Stimulated activated CD8-positive, alpha-beta memory T cell treated with anti-CD3 and anti-CD28 coated beads, Interleukin-4, amount 100 ng/mL, for 1 hour (primary cell): ENCODE measurements at places on chromosomes 7 and 10.

GRCh38 chr10:6050801-6051445 is 11.2 kb downstream of the IL2RA start:
- DNase-seq: peak; percentile 70

- no peak for DNase-seq
These were observed 52.5 kb downstream of the PROSER2 start for GRCh38 chr10:11875494-11876281.

DNA sequence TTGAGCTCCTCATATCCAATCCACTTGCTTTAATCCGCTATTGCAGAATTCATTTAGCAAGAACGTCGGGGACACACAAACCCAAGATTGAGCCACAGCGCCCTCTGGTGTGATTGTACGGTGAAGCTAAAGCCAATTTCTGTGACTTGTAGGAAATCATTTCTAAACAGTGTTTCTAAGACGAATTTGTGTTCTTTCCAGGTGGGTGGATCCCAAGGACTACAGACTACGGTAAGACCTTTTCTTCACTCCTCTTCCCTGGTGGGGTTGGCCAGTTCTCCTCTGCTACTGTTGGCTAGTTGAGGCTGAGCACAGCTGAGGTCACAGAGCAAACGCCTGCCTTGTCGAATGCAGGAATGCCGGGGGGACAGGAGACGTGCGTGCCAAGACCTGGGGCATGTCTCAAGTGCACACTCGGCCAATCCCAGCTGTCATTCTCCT is 5.2 kb downstream of the DMBT1 start:
- peak; percentile 44 for DNase-seq

DNA sequence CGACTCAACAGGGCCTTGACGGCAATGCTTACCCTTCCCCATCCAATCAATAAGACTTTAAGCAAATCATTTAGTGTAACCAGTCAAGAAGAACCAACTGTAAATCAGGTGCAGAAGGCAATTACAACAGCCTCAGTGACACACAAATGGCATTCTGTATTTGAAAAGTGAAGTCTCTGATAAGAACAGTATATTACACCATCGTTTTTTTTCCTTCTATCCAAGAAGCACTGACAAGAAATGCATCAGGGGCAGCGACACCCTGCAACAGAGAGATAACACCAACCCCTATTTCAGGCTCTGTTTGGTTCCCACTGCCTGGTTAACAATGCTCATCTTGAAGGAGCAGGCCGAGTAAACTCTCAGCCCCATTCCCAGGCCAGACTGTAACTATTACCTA is 204.0 kb upstream of the AOAH start:
- no peak for DNase-seq

DNA sequence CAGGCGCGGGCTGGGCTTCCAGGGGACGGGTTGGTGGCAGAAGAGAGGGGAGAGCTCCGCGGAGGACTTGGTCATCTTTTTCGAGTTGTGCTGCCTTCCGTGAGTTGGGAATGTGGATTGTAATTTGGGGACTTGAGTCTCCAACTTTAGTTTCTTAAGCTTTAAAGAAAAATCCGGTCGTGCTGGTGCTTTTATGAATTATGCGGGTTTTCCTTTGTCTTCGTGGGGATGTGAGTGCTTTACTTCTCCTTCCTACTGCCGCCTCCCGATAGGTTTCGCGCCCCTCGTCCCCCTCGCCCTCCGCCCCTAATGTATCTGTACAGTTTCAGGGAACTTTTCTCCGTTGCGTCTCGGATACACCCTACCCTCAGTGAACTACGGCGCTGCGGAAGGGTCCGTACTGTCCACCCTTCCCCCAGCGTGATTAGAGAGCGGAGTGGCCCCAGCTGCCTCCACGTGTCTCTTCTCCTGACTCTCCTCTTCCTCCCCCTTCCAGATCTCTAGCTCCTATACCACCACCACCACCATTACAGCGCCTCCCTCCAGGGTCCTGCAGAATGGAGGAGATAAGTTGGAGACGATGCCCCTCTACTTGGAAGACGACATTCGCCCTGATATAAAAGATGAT is 649 bp downstream of the SCD start:
- DNase-seq: no peak

DNA sequence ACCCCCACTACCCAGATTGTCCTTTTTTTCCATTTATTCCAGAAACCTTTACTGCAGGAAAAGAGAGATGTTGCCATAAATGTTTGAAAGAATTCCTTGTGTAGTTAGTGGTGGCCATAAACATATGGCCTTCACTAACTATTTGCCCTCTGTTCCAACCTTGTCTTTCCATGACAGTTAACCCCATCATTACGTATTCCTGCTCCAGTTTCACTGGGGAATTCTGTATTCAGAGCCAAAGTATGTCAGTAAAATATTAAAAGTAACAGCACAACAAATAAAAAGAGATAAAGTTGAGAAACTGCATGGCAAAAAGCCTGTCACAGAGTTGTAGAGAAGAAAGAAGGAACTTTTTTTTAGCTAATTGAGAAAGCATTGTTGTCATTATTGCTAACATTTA is 261.3 kb downstream of the BICC1 start:
- DNase-seq: no peak

GRCh38 chr7:38630720-38631673 is at the start of gene AMPH:
Gene AMPH, minus strand, starts transcription at chr7:38631373. Its CDS starts 22 bp downstream, at chr7:38631351.
- DNase-seq: no peak

GRCh38 chr10:7507887-7508726 is 97.3 kb upstream of the SFMBT2 start:
- DNase-seq: no peak

- no peak for DNase-seq
These were observed 251.0 kb downstream of the AUTS2 start for GRCh38 chr7:69849268-69849667.

- DNase-seq: no peak
These were observed 42.2 kb upstream of the OTUD1 start for GRCh38 chr10:23396695-23397094.

- DNase-seq: no peak
These were observed 253.2 kb upstream of the SMIM30 start for GRCh38 chr7:113371416-113372043.

DNA sequence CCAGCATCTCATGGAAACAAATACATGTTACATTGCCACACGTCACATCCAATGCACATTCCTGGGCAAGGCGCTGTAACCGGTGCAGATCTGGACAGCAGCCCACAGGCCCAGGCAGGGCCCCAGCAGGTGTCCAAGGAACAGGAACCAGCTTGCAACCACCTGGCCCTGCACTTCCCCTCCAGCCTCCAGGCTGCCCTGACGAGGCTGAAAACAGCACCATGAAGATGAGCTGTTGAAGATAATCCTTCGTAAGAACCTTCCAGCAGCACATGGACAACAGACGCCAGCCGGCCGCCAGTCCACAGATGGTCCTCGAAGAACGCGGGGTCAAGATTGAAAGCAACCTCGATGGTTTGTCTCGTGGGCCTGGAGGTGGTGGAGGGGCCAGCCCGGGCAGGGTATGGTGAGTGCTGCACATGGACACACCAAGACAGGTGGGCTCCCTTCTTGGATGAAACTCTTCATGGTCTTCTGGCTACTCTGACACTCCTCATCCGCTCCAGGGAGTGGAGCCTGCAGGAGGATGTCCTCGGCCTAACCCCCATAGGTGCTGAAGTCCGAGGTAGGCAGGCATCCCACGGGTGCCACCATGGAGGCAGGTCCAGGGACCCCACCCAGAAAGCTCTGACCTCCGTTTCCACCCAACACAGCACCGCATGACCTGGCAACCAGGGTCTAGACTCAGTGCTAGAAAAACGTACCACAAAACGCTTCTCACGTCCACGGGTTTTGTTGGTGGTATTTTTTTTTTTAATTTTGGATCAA is 22.9 kb downstream of the PDGFA start:
- DNase-seq: no peak

GRCh38 chr7:54992871-54993475 is 25.8 kb upstream of the EGFR start:
- DNase-seq: no peak

GRCh38 chr7:143216686-143217085 is 5.2 kb upstream of the TAS2R40 start:
- no peak for DNase-seq

DNA sequence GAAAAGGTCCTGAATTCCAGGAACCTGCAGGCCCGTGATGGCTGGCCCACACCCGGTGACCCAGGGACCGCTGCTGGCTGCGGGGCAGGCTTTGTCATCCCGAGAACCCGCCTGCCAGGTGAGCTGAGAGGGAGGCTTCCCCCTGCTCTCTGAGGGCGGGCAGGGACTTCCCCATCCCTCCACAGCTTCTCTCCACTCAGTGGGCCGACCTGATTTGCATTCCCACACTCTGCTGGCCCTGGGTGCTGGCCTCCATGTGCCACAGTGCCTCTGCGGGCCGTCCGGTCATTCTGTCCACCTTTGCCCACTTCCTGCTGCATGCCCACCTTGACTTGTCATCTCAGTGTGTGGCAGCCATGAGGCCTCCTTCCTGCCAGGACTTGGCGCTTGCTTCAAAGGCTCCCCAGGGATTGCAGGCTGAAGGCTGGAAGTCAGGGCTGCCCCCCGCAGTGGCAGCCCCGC is 35.3 kb downstream of the PALD1 start:
- no peak for DNase-seq

GRCh38 chr10:24690961-24691512 is 32.6 kb downstream of the ARHGAP21 start:
- no peak for DNase-seq

DNA sequence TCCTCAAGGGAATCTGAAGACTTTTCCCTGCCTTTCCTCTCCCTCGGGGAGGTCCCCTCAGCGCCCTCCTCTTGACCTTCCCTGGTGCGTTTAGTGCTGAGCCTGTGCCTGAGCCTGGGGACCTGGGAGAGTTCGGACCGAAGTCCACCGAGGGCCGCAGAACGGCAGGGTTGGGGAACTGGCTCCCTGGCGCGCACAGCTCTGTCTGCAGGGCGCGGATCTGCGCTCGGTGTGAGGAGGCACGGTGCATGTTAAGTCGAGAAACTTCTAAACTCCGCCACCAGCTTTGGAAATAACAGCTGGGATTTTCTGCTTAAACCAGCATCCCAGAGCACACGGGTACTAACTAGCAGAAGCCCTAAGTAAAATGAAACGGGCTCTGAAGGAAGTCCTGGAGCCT is 44.2 kb upstream of the SLC29A4 start:
- DNase-seq: no peak

DNA sequence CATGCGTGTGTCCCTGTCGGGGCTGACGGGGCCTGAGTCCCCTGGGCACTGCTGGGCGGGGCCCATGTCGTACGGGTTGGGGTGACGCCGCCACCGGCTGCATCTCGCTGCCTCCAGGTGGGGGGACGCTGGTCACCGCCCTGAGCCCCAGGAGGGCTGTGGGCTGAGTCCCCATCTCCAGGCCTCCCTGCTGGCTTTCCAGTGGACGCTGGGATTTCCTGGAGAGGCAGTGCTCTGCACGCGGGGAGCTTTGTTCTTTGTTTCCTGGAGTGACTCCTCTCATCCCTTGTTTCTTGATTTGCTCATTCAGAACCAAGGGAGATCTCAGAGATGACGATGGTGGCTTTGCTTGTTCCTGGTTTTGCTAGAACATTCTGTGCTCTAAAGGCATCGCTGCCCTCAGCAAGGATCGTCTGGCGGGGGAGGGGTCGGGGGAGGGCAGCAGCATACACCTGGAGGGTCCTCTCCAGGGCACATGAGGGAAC is 21.0 kb downstream of the PWWP2B start:
- DNase-seq: no peak

DNA sequence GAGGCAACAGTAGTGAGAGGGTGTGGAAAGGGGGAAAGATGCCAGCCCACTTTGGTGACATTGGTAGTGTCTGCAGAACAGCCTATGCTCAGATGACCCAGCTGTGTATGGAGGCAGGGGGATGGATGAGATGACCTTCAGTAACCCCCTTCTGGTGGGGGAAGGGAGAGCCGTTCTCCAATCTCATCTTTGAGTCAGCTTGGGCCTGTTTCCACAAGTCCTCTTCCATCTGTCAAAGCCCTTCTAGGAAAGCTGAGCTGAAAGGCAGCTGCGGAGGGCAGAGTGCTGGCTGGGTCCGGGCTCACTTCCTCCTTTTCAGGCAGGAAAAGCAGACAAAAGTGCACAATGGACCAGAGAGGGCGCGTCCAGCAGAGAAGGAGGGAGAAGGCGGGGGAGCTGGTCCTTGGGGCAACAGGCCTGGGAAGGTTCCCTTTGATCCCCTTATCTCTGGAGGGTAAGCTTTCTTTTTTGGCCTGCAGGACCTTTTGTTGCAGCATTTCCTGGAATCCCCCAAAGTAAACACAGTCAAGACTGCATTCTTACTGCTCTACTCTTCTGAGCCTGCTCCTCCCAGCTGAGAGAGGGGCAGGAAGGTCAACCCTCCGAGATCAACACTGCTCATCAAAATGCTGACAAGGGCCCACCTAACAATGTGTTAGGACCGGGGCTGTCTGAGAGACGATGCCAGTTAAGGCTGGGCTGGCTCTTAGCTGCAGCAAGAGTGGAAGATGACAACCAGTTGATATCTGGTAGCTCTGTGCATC is 1.2 kb upstream of the LRMDA start:
- DNase-seq: no peak

DNA sequence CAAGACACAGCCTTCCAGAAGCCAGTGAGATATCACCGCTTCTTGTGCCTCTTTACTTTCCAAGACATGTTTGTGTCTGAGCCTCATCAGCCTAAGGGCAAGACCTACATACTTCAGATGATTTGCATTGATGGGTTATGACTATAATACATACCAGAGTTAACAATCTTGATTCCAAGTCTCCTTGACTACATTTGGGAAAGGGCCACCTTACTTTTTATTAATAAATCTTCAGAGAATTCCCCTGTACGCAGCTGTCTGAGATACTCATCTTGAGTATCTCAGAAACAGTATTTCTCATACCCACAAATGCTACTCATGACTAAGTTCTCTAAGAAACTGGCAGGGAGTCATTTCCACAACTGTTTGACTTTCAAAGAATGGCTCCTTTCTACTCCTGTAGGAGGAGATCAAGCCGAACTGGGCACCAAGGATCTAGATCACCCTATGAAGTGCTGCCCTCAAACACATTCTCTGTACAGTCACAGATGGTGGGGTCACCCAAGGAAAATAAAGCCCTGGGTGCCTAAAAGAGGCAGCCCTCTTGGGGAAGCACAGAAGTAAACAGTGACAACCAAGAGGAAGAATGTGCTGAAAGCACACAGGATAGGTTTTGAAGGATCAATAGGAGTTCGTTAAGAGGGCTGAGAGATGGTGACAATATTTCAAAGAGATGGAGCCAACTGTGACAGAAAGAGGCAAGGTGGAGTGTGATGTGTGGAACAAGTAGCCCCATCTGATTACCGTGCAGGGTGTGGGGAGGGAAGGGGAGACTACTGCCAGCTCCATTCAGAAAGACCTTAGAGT is 138.9 kb downstream of the JAZF1 start:
- no peak for DNase-seq

DNA sequence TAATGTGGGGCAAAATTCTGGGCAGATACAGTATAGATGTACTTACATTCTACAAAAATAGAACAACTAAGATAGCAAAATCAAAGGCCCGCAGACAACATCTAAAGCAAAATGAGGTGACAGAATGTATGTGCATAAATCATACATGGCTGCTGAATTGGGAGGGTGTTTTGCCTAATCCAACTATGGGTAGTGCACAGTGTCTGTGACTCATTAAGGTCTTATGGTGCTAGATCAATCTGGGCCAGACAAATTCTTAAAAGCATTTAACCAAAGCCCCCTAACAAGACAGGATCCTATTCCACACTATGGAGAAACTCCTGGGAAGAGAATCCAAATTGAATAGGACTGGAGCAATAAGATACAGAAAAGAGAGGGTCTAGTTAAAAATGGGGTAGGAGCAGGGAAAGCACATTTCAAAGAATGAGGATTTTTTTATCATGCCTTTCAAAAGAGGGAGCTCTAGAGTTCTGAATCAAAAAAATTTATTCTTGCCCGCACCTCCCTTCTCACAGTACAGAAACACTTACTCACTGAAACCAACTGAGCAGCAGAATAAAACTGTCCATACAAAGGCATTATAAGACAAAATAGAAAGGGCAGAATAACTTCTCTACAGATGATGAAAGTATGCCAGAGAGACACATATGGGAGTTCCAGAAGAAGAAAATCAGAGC is 181.3 kb downstream of the RNLS start:
- DNase-seq: no peak
